Inflammatory macrophage treated with lipopolysaccharide for 1 hour (primary cell): ENCODE measurements at places on chromosomes 4 and X.

- no peak for DNase-seq
These were observed 916 bp upstream of the POU4F2 start for GRCh38 chr4:146637621-146638332.

GRCh38 chr4:183499389-183499788, 5.5 kb upstream of the ING2 start:
- no peak for DNase-seq

GRCh38 chr4:73742490-73743160, 2.3 kb downstream of the CXCL8 start:
- peak; percentile 31 for DNase-seq

GRCh38 chrX:150436195-150436594, 73.1 kb downstream of the MAMLD1 start:
- DNase-seq = peak; percentile 16

- DNase-seq = no peak
These were observed 245.1 kb upstream of the MAB21L2 start for GRCh38 chr4:150336676-150337412.

DNA sequence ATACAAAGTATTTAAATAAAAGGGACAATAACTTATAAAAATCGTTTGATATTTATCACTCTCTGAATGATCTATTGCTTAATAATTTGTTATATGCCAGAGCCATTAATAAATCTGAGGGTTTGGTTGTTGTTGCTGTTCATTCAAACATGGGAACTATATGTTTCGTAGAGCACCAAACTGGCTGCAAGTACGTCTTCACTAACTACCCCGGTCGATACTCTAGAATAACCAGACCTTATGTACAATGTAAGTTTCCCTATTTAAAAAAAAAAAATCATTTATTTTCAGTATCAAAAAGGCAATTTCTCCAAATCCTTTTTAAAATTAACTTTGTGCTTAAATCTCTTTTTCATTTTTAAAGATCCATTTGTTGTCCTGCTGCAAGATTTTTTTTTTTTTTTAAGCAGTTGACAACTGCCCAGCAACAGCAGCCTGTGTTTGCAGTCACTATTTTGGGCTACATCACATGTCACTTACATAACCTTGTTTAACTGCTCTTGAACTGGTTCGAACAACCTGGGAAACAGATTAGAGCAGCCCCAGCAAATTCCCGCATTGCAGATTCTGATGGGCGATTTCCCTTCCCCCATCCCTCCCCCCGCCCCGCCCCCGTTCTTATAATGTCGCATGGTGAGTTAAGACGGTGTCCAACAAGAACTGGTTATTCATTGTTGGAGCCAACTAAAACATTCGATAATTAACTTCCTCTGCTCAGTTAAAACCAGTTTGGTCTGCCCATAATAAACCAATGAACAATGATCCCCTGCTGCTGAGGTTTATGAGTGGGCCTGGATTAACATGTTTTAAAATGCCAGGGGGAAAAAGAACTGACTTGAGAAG, 238.9 kb downstream of the NR3C2 start:
- DNase-seq = no peak

- peak; percentile 7 for DNase-seq
These were observed 207.2 kb downstream of the NLGN4X start for GRCh38 chrX:6021316-6022091.

DNA sequence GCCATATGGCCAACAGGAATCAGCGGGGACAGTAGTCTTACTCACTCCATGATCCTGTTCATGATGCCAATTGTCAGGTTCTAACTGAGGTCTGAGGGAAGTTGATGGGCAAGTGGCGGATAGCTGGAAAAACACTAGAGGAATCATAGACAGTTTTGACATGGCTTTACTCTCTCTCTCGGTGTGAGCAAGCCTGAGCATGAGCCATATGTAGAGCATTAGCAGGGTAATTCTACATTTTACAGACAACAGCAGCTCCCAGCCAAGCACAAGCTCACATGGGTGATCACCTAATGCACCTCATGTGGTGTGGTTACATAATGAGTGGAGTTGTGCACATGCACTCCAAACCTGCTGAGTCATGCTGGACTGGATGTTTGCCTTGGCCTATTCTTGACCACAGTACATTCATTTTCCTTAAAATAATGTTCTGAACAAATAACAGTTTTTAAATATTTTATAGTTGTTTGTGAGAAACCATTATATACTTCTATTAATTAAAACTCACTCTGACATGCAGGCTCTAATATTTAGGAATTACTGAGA, 429.2 kb downstream of the GPAT3 start:
- DNase-seq = no peak

DNA sequence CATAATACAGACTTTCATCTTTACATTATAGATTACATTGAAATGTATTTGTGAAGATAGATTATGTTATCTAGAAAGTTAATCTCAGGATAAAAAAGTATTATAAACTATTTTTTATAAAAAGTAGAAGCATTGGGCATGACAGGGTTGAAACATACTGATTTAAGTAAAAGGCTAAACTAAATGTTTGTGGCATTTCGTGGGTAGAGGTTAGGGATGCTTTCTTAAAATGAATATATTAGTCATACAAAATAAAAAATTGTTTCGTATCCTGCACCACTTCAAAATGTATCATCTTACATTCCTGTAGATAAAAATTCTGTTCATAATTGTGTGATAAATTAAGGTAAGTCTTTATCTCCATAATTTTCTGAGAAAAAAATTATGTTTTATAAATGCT, 603.6 kb downstream of the SPRY1 start:
- DNase-seq = no peak

GRCh38 chr4:176755613-176756012, 37.1 kb downstream of the VEGFC start:
- no peak for DNase-seq

DNA sequence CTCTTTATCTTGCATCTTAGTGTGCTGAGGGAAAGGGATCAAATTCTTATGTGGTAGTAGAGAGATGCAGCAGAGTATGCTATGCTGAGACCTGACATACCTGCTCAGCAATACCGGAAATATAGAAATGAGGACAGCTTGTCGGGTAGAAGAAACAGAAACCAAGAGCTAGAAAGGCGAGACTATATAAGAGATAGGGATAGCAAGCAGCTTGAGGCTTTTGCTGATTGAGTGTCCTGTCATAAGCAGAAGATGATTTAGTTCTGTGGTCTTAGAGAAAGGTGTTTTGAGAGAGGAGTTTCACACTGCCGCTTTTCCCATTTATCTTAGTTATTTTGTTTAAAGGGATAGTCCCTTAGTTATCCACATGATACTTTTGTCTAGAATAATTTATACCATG, 31.7 kb downstream of the USP9X start:
- no peak for DNase-seq

DNA sequence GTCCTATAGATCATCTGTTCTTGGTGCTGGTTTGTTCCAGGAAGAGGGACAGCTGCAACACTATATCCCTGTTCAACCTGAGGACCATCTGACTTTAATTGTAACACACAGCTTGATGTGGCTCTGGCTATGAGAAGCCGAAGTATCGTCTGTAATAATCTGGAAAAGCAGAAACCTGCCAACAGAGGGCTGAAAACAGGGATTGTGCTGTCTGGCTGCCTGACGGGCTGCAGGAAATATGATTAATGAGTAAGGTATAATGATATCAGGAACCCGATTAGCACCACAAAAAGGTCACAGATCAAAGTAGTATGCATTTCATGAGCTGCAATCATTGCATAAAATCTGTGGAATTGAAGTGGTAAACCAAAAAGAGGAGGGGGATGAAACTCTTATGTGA, 170.4 kb upstream of the MAB21L2 start:
- no peak for DNase-seq

- DNase-seq = peak; percentile 67
These were observed 52.7 kb upstream of the ZCCHC13 start for GRCh38 chrX:74251006-74251930.

GRCh38 chrX:134774190-134775048, 116.1 kb upstream of the PLAC1 start:
- no peak for DNase-seq

- no peak for DNase-seq
These were observed at the start of gene SHISA3 for GRCh38 chr4:42396752-42397634. Gene SHISA3 (plus strand): TSS chr4:42397488. CDS start chr4:42398057, 569 bp downstream.

GRCh38 chr4:78459327-78459726, 92.2 kb upstream of the ANXA3 start:
- no peak for DNase-seq

- DNase-seq = no peak
These were observed 588.9 kb downstream of the ZNF674 start for GRCh38 chrX:45956191-45956870.

DNA sequence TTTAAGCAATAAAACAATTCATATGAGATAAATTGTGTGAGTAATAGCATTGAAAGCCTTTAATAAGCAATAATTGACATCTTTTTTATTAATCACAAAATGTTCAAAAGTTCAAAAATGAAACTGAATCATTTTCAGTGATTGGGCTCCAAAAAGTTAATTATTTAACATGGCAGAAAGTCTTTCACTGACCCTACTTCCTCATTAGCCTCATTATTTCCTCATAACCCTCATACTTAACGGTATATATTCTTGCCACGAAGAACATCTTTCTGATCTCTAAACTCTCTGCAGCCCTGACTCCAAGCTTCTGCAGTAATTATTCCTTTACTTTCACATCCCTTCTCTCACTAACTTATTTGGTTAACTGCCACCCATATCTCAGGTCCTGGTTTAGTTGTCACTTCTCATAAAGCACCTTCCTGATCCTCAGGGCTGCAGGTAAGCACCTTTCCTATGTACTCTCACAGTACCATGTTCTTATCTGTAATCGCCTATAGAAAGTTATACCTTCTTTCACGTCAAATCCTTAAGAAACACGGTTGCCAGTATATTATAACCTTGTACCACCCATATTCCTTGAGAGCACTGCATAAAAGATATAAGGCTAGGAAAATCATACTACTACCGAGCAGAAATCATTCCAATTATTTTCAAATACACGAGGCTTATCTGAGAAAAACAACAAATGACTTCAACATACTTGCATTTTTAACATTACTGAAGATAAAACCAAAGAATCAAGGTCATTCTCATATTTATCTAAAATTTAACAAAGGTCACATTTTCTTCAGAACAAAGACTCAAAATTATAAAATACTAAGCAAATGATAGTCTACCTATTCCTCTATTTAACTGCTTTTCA, 72.2 kb downstream of the PPP3CA start:
- DNase-seq = peak; percentile 10

GRCh38 chrX:12563121-12563520, 228.1 kb upstream of the PRPS2 start:
- DNase-seq = no peak

DNA sequence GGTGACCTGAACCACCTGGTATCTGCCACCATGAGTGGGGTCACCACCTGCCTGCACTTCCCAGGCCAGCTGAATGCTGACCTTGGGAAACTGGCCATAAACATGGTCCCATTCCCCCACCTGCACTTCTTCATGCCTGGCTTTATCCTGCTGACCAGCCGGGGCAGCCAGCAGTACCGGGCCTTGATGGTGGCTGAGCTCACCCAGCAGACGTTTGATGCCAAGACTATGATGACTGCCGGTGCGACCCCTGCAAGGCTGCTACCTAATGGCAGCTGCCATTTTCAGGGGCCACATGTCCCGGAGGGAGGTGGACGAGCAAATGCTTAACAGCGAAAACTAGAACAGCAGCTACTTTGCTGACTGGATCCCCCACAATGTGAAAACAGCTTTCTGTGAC, 67.5 kb upstream of the FAM241A start:
- DNase-seq = no peak

GRCh38 chr4:149370002-149370401, 445.6 kb downstream of the IQCM start:
- DNase-seq = no peak

DNA sequence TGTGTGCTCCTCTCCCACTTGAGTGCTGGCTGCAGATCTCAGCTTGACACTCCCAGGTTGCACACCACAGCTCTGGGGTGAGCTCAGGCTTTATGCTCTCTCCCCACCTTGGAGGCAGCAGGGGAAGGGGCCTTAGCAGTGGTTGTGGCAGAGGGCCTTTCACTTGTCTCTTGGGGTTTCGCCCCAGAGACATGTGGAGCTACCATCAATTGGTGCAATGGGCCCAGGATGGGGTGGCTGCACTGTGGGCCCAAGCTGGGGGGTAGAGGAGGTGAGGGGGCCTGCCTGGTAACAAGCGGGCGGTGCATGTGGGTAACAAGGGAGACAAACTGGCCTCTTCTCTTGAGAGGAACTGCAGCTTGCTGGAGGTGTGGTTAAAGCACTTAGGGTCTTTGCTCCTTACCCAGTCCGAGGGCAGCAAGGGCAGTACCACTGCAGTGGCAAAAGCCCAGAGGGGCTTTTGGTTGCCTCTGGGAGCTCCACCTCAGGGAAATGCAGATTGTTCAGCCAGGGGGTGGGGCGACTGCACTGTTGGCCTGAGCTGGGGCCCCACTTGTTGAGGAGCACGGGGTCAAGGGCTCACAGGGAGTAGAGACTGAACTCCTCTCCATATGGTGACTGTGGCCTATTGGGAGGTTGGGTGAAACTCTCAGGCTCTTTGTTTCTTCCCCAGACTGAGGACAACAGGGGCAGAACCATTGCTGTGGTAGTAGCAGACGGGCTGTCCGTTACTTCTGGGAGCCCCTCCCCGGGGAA, 30.5 kb upstream of the OR13H1 start:
- no peak for DNase-seq

DNA sequence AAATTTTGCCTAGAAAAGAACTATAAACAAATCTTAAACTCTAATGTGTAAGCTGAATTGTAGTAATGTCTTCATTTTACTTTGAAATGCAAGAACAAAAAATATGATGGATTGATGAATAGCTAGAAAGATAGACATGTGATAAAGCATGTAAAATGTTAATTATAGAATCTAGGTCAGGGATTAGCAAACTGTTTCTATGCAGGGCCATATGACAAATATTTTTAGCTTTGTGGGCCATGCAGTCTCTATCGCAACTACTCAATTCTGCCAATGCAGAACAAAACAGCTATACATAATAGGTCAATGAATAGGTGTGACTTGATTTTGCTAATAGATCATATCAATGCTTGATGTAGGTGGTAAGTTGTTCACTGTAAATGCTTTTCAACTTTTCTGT, 75.3 kb downstream of the TBCK start:
- DNase-seq = no peak

DNA sequence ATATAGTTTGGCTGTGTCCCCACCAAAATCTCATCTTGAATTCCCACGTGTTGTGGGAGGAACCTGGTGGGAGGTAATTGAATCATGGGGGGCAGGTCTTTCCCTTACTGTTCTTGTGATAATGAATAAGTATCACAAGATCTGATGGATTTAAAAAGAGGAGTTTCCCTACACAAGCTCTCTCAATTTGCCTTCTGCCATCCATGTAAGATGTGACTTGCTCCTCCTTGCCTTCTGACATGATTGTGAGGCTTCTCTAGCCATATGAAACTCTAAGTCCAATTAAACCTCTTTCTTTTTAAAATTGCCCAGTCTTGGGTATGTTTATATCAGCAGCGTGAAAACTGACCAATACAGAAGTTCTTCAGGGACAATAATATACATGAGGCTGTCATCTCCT, 425.1 kb downstream of the PABPC4L start:
- DNase-seq = no peak

- no peak for DNase-seq
These were observed 64.5 kb downstream of the MCUB start for GRCh38 chr4:109624536-109624935.

- DNase-seq = no peak
These were observed 317.2 kb downstream of the PDGFC start for GRCh38 chr4:156654410-156654809.

- peak; percentile 70 for DNase-seq
These were observed 275.4 kb downstream of the ARHGAP10 start for GRCh38 chr4:148007314-148007760.

GRCh38 chrX:31934842-31935370, 863.1 kb upstream of the FTHL17 start:
- DNase-seq = no peak

GRCh38 chr4:106302062-106302438, 14.0 kb downstream of the TBCK start:
- DNase-seq = no peak

GRCh38 chrX:56564164-56564885, 898 bp downstream of the UBQLN2 start:
- no peak for DNase-seq
